ENCODE measurements at places on chromosomes 13 and 19.

- DNase-seq: no peak
Measured at GRCh38 chr13:45518525-45519245, 53.9 kb downstream of the COG3 start.

DNA sequence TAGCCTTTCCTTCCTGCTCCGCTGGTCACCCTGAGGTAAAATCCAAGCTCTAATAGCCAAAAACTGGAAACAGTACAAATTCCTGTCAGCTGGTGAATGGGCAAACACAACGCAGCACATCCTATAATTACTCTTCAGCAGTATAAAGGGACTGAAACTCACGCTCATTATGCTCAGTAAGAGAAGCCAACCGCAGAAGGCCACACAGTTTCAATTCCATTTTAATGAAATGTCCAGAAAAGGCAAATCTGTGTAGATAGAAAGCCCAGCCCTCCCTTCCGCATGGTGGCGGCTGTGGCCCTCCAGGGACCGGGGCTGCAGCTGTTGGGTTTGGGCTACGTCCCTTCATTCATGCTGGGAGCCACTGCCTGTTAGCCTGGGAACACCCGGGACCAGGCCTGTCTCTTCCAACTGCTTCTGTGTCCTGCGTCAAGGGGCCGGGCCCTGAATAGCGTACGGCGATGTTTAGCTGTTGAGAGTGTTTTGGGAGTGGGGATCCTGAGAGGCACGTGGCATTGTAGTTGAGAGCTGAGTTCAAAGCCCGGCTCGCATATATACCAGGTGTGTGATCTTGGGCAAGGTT is 23.5 kb downstream of the NKPD1 start:
- no peak for DNase-seq

GRCh38 chr13:59674616-59675015 is 489.1 kb downstream of the DIAPH3 start:
- no peak for DNase-seq

DNA sequence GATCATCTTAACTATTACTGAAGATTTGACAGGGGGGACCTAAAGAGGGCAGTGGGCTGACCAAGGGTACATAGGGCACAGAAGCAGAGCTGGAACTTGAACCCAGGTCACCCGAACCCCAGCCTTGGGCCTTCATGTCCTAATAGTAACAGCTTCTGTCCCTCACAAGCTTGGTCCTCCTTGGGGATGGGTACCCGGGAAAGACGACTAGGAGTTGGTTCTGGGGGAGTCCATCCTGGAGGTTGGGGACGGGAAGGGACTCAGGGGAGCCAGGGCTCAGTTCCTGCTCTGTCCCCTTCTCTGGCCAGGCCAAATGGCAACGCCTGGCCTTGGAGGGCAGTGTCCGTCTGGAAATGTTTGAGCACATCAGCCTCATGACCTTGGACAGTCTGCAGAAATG is 39.6 kb upstream of the CYP4F8 start:
- DNase-seq: no peak

DNA sequence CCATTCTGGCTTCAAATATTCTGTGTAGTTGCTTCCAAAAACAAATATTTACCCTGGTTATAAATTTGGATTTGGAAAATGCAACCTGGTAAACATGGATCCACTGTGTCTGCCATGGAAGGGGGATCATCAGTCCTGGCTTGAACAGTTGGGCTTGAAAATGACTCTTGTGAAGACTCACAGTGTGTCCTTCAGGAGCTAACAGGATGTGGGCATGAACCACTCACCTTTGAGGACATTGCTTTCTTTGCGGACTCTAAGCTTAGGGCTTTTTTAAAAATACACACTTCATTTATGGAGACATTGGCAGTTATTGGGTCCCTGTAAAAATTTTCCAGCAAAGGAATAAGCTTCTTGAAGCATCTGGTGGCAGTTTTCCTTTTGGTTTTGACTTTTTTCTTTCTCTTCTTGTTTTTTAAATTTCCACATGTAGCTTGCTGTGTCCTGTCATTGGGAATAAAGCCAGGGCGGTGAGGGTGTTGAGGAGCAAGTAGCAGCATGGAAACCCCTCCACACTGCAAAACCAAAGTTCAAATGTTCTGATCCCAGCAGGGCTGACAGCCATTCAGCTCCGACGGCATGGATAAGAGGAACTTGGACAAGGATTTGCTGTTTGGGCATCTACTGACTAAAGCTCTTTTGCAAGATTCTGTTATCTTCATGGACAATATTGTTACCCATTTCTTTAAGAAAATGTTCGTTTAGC is 39.5 kb upstream of the SERP2 start:
- no peak for DNase-seq

DNA sequence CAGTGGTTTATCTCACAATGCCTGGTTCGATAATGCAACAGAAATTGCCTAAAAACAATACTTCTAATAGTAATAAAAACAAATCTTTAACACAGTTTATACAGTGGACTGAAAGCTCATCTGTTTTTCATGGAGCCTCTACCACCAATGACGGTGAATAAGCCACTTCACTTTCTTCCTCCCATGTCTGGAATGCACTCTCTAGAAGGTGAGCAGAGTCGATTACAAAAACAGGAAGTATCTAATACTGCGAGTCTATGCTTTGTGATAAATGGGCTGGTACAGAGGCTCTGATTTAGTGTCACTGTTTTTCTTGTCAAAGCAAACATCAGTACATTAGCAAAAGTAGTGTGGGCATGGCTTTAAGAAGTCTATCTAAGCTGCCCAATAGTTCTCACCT is 1348.6 kb upstream of the SLC10A2 start:
- no peak for DNase-seq

- DNase-seq: no peak
Measured at GRCh38 chr19:38389101-38389925, 816 bp downstream of the SPRED3 start.

- DNase-seq: peak; percentile 97
Measured at GRCh38 chr19:9791552-9792205, 23.1 kb upstream of the ZNF846 start.

DNA sequence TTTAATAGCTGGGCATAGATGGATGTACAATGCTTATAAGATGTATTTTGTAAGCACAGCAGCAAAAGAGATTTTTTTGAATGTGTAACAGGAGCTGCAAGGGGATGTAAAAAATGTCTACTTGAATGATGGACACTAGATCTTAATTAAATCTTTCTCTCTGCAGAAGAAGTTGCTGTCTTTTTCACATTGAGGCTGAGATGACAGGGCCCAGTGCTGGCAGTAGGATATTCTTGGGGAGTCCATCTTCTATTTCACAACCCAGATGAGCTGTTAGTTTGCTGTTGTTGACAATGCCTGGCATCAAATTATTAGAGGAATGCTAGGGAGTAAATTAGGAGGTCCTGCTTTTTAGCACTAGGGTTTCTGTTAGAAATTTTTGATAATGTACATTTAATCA is 698.7 kb downstream of the SLITRK5 start:
- no peak for DNase-seq

- no peak for DNase-seq
Measured at GRCh38 chr13:35512271-35512920, 35.9 kb upstream of the MAB21L1 start.

DNA sequence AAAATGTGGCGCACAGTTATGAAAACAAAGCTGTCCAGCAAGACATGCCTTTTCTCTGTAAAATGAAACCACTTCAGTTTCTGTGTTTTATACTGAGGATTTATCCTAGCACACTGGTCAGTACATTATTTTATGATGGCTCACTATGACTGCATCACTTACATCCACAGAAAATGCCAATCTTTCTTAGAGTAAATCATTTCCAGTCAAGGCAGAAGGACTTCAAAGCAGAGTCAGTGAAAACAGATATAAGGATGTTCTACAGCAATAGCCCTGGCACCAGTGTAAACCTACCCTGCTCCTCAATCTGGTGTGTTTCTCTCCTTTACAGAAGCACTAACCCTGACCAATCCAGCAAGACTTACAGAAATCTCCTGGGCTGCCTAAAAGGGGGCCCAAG is 473.5 kb downstream of the GPC6 start:
- no peak for DNase-seq

DNA sequence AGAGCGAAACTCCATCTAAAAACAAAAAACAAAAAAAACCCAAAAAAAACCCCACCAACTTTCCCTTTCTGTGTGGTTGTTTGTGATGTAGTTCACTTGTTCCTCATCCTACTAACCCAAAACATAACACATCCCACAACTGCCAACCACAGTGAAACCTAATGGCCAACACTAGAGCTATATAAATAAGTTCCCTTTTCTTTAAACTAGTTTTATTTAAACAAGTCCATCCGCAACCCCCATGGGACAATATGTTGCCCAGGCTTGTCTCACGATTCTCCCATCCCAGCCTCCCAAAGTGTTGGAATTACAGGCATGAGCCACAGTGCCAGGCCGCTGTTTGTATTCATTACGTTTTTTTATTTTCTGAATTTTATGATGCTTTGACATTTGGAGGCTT is 71.2 kb upstream of the ADGRE5 start:
- DNase-seq: peak; percentile 5

DNA sequence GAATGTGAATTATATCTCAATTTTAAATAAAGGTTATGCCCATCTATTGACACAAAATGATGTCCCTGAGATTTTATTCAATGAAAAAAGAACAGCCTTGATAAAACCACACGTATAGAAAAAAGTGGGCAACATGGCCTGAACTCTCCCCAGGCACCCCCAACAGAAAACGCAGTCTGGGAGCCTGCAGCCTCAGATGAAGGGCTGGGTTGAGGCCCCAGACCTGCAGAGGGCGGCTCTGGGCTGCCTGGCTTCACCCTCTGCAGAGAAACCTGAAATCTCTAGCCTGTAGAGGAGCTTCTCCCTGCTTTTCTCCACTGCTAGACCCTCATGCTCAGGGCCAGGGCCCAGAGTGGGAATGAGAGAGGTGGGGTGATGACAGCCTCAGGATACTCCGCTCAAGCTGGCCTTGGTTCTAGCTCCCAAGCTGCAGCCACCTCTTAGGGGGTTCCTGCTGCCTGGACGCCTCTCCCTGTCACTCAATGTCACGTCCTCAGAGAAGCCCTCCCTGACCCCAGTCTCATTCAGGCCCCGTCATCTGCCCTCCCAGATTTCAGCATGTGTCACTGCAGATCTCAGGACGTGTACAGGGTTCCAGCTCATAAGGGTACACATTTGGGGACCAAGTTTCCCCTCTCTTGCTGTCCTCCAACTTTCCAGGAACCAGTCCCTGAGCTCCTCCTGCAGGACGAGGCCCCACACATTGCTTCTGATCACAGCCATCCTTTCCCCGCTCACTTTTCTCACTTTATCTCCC is 1.8 kb downstream of the MBD3 start:
- no peak for DNase-seq

DNA sequence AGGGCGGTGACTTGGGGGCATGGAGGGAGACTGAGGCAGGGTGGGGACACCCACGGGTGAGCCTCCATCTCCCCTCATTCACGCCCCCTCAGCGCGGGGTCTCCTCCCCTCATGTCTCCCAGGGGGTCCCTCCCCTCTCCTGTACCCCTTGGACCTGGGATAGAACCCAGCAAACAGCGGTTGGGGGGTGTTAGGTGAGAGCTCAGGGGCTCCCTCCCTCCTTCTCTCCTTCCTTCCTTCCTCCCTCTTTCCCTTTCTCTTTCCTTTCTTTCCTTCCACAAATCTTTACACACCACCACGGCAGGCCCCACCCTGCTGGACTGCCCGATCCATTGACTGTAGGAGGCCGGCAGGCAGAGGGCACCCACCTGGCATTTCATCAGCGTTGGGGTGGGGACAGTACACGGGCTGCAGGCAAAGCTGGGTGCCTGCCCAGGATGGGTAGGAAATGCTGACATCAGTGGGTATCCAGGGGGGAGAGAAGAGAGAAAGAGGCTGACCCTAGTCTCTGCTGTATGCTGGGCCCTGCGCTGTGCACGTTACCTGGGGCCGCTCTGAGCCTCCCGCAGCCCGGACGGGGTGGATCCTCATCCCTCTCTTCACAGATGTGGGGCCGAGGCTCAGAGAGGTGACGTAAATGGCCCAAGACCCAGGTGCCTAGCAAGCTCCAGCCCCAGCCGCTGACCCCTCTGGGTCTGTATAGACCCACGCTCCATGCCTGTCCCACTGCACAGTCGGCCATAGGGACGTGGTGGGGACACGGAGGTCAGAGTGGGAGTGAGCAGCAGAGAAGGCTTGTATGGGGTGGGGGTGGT is 3.5 kb downstream of the SSC5D start:
- no peak for DNase-seq

- no peak for DNase-seq
Measured at GRCh38 chr19:28868836-28869235, 344.1 kb downstream of the UQCRFS1 start.

DNA sequence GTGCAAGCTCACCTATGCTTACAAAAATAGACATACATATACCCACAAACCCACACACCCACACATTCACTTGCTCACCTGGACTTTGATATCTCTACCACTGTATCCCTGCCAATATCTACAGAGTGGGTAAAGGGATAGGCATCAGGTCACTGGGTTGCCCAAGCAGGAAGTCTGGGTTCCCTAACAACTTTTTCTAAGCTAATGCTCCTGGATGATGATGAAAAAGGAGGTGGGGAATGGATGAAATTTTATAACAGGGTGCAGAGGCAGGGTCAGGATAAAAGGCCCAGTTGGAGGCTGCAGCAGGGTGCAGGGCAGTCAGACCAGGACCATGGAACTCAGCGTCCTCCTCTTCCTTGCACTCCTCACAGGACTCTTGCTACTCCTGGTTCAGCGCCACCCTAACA is at the start of gene CYP2B6:
TSS of gene CYP2B6 (plus strand) at position 311 of the 410 bp plus-strand sequence. CDS start at position 335, 24 bp downstream.
- no peak for DNase-seq

- no peak for DNase-seq
Measured at GRCh38 chr13:73754241-73754640, 380.0 kb downstream of the KLF12 start.

- no peak for DNase-seq
Measured at GRCh38 chr19:34474233-34474989, 7.1 kb upstream of the WTIP start.

- DNase-seq: no peak
Measured at GRCh38 chr13:62119739-62120700, 704.4 kb upstream of the PCDH20 start.

GRCh38 chr19:1066251-1066747 is 668 bp upstream of the ARHGAP45 start:
- no peak for DNase-seq

DNA sequence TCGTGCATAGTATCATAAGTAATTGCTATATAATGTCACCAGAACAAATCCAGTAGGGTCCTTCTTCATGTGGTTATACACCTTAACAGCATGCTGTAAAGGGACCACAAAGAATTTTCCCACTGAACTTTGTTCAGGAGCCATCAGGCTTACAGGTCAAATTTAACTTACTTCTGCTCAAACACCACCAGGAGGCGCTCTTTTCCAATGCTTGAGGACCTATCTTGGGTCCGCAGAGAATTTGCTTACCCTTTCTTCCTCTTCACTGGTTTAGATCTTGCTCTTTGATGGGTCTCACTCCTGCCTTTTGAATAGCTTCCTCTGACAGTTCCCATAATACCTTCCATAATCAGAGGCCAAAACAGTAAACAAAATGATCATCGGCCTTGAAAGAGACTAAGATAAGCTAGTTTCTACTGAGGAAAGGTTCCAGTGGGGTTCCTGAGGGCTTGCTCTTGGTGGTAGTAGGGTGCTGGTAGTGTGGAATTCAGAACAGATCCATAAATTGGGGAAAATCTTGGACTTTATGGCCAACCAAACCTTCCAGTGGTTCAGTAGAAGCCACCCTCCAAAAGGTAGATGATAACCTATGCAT is 37.4 kb downstream of the SCGB2B2 start:
- DNase-seq: no peak
